Hematopoietic multipotent progenitor cell (in vitro differentiated cells): ENCODE measurements at places on chromosomes 4 and X.
A peak's percentile ranks its signal among the peaks of the same experiment; 100 is the strongest.

- DNase-seq = peak; percentile 82
Observed at GRCh38 chr4:74932832-74933561, at the start of gene PARM1. Gene PARM1, plus strand, starts transcription at chr4:74933116. Its CDS starts 212 bp downstream, at chr4:74933328.

DNA sequence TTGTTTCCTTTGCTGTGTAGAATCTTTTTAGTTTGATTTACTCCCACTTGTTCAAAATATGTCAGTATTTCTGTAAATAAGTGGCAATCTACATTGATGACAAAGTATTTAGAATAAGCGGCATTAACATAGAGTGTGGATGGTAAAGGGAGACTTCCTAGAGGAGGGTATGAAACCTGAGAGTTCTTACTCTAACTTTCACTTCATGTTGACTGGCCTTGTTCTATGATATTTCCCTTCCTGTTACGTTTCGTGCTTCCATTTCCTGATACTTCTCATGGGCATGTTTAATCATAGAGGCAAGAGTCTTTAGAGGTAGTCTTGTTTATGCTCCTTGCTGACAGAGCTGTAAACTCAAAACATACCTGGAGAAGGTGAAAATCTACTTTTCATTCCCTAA lies 408.9 kb downstream of the GLUD2 start:
- no peak for DNase-seq

- DNase-seq = no peak
Observed at GRCh38 chrX:17680732-17681413, 56.4 kb upstream of the SCML1 start.

DNA sequence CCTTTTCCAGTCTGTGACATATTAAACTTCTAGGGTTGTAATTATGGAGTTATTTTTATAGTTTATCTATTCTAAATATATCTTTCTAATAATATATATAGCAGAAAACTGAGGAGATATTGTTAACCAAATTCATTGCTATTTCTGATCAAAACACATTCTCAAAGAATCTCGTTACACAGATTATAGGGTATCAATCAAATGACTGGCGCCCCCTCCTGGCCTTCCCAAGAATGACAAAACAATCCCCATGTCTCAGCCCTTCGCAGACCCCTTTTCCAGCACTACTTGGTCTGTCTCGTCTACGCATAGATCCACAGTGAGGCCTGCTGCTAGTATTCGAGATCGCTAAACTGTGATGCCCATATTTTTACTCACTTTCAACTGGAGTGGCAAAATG lies 209.3 kb downstream of the GPC3 start:
- no peak for DNase-seq
